ENCODE measurements at places on chromosomes 11 and 22.

- peak; percentile 23 for DNase-seq
Observed at GRCh38 chr11:74611369-74611861, 19.0 kb downstream of the POLD3 start.

DNA sequence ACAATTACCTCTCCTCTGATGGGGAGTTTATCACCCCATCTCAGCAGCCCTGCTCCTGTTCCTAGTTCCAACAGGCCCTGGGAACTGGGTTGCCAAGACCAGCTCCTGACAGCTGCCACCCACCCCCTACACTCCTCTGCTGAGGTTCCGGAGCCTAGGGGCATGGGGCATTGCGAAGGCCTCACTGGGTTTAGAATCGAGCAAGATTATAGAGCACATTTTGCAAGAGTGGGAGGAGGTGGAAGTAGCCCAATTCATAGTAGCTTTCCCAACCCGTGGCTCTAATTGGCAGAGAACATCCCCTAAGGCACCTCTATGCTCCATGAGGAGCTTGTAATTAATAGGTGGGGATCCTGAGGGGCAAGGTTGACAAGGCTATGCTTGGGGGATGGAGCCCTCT, 23.0 kb downstream of the MYEOV start:
- DNase-seq, result no peak

DNA sequence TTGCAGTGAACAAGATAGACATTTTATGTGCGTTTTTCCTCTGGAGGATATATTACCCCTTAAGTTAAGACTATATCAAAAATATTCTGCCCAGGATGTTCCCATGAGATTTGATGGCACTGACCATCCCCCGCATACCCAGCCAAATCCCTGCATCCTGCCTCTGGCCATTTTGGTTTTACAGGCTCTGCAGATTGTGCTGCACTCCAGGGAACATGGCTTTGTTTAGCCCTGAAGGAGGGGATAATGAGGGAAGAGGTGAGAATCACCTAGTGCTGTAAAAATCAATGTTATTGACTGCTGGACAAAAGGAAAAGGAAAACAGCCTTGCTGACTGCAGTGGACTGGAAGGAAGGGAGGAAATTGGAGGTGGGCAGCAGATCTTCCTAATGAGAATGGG, 717.4 kb downstream of the DLG2 start:
- DNase-seq, result no peak

GRCh38 chr11:95908826-95909225, 15.1 kb downstream of the MTMR2 start:
- no peak for DNase-seq

- no peak for DNase-seq
Observed at GRCh38 chr11:105937331-105937730, 84.7 kb downstream of the MSANTD4 start.

DNA sequence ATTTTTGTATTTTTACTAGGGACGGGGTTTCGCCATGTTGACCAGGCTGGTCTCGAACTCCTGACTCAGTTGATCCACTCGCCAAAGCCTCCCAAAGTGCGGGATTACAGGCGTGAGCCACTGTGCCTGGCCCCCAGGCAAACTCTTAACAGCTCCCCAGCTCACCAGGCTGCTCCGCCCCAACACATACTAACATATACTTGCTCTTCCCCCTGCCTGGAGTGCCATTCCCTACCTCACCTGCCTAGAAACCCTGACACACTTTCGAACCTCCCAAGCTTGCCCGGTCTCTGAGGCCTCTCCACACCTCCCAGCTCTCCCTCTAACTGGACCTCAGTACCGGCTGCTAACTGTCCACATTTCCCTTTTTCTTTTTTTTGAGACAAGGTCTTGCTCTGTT, 8.5 kb downstream of the MAP4K2 start:
- DNase-seq, result no peak

- DNase-seq, result no peak
Observed at GRCh38 chr11:94545264-94546161, 1.8 kb downstream of the FUT4 start.

GRCh38 chr11:38990841-38991240, 2392.8 kb upstream of the RAG2 start:
- DNase-seq, result no peak

Data from NCI-H1092 treated with DMSO at 0.1 percent for 48 hours (cell line).